Mammary epithelial cell (primary cell): ENCODE measurements at places on chromosomes 3 and 15. TPM values are rescaled to one million over a fixed set of nuclear protein-coding genes. Genes with fewer than 3 reads are reported as not detected.
A peak's percentile ranks its signal among the peaks of the same experiment; 100 is the strongest.

The DLEC1 gene
- not detected for polyA plus RNA-seq

The DAZL gene
- polyA plus RNA-seq, result not detected

The DNAH12 gene
- polyA plus RNA-seq, result 0.02 TPM

The LRRC34 gene
- 0.40 TPM for polyA plus RNA-seq

The TUSC7 gene
- not detected for polyA plus RNA-seq

DNA sequence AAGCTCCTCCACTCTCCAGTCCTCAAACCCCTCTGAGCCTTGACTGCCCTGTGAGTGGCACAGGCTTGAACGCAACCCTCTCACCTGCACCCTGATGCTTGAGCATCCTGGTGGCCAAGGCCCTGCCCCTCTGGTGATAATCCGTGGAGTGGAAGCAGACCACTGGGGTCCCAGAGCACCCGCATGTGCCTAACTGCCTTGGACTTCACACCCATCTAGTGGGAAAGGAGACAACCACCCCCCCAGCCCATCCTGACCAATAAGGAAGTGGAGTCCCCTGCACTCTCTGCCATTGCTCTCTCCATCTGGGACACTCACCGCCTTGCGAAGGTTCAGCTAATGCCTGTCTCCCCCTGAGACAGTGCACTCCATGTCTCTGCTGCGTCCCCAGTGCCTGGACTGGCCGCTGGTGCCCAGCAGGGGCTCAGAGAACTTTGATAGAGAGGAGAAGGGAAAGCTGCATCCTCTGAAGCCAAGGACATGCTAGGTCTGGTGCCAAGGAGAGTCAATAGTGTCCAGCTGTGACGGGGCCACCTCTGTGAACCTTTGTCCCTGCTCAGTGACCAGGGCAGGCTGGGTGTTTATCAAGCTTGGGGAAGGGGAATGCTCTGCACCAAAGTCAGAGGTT is 3.4 kb downstream of the KLF15 start:
- no peak for DNase-seq

DNA sequence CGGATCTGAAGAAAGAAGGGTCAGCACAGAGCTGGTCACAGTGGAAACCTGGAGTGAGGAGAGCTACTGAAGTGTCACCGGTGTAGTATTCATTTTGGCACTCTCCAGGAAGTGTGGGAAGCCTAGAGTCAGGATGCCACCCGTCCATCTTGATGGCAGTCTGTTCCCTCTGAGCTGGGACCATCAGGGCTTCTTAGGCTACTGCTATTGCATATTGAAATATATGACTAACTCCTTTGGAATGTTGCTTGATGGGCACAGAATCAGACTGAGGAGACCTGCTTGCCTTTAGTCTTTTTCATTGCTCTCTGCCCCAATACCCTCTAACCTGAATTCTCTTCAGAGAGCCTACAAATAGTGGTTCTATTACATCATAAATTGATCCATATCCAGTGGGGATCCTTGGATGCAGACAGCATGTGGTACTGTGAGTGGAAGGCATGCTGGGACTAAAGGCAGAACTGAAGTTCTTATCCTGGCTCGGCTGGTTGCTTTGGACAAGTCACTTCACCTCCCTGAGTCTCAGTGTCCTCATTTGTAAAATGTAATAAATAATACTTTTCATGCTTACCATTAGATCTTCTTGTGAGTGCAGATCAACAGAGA is 143.5 kb downstream of the PDE8A start:
- peak; percentile 41 for DNase-seq

DNA sequence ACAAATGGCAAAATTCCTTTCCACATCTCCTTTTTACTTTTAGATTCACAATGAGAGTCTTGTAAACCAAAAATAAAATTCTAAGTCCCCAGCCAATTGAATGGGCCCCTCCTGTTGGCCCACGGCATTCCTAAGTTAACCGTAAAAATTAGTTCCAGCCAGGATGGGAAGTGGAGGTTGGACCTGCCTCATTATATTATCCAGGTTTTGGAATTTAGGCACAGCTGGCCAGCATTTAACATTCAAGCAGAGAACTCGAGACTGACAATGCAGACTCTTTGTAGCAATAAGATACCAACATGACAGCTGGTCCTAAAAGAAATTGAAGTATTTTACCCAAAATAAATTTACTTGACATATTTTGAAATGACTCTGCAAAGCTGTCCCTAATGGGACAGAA is 321.0 kb upstream of the NAALADL2 start:
- DNase-seq, result no peak

DNA sequence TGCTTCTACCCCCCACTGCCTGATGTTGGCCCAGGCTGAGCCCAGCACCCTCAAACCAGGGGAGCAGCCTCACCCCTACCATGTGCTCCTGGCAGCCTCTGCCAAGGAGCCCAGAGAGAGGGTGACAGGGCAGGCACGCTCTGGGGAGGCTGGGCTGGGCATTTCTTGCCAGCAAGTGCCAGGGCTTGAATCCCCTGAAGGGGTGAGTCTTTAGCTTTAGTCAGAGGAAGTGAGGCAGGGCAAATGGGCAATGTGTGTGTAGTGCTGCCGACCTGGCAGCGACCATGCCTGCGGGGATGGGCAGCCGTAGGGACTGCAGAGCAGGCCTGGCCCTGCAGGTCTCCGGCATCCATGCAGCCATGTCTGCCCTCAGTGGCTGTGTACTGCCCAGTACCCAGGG is 18.1 kb downstream of the DUSP7 start:
- peak; percentile 72 for DNase-seq

GRCh38 chr3:186983659-186984058 is 53.3 kb downstream of the ST6GAL1 start:
- DNase-seq, result no peak

- DNase-seq, result no peak
These were observed 33.2 kb downstream of the BMF start for GRCh38 chr15:40075298-40076044.

DNA sequence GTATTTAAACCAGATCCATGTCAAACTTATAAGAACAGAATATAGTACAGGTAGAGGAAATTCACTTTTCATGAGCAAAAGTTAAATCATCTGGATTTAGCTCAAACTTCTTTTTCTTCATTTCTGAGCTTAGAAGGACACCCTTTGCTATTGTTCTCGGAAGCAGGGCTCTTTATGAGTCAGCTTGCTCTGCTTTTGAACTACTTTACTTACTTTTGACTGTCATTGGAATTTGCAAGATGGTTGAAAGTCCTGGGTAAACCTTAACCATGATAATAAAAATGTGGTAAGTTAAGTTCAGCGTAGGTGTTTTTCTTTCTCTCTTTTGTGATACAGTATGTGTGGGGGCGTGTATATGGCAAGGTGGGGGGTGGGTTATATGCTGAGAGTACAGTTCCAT is 312.7 kb upstream of the DPH6 start:
- DNase-seq, result no peak

DNA sequence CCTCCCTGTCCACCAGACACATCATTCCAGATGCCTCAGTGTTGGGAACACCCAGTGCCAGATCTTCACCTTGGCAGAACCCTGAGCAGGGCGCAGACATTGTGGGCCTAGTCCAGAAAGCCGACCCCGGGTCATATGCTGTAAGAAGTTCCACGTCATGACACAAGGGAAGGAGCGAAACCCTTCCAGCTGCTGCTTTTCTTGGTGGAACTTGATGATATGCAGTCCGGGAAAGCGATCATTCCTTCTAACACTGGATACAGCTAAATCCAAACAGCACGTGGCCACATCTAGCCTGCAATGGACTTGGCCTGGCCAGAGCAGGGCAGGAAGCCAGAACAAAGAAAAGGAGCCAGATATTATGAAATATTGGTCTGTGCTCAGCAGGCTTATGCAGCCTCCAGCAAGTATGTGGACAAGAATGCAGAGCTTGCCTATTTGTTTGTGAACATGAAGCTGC is 22.0 kb downstream of the GASK1A start:
- DNase-seq, result peak; percentile 16

- DNase-seq, result peak; percentile 53
These were observed at the start of gene CFAP161 for GRCh38 chr15:81133782-81134461. Gene CFAP161 (plus strand): TSS chr15:81134270. CDS start chr15:81134330, 60 bp downstream.

DNA sequence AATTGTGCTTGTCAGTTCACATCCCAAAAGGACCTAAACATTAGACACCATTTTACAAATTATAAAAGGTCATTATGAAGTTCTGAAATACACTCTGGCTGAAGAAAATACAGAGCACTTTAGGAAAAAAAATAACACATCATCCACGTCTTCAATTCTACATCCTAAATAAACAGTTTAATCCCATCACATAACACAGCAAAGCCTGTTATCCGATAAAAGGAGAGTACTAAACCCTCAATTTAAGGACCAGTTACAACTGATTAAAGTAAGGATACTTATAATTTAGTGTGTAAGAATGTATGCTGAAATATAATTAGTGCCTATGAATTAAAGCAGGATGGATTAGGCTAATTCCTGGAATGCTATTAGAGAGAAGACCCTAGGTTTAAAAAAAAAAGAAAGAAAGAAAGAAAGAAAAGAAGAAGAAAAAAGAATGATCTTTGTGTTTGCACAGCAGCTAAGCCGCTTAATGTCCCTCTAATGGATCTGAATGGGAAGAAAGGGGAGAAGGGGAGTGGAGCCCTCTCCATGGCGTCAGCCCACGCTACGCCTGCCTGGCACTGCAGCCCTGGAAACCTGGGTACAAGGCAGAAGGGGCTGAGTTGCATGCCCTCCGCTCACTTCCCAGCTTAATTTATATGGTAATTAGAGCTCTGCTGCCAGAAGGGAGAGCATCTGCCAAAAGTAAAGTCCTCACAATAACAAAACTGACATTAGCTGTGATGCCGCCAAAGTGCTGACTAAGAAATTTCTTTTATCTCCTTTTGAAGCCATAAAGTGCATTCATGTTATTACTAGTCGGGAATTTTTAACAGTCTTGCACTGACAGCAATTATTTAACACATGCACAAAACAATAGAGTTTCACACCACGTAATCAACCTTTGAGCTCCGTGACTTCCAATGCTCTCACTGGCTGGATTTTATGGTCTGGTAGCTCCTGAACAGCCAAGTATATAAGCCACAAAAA is 90.0 kb downstream of the FSIP1 start:
- DNase-seq, result no peak
